Upper lobe of left lung (tissue), 6 donors: ENCODE measurements at places on chromosomes 11 and 22. TPM values are rescaled to one million over a fixed set of nuclear protein-coding genes. Genes with fewer than 3 reads are reported as not detected.

OR5B21 gene
- total RNA-seq = not detected

OR8G1 gene
- not detected for total RNA-seq

NCF4 gene
- total RNA-seq = 45.0 TPM

HSPB2 gene
- total RNA-seq = 1.3 TPM

CDHR5 gene
- total RNA-seq = not detected
